Effector memory CD4-positive, alpha-beta T cell (primary cell): ENCODE measurements at places on chromosomes 2 and 18.

GRCh38 chr2:14994721-14995120 is 362.2 kb downstream of the LRATD1 start:
- no peaks in the 10 kb centered on the region for H3K36me3 ChIP-seq
- DNase-seq: no peak
- H3K4me3 ChIP-seq: no peak overlapping the region
- no peak overlapping the region for H3K27ac ChIP-seq

DNA sequence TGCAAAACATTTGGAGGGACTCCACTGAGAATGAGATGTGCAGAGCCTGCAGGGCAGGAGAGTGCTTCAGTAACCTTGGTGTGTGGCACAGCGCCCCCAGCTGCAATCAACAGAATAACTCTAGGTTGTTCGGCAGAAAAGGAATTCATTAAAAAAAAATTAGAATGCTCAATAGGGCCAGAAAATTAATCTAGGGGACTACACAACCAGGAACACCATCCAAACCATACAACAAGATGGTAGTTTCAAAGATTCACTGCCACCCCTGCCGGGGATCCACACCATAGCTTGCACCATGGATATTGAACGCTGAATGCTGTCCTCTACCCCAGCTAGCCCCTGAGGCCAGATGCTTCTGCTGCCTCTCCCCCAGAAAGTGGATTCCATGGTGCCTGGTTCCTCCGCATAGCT is 50.1 kb downstream of the THUMPD2 start:
- no peak for DNase-seq
- H3K4me3 ChIP-seq: no peak overlapping the region

GRCh38 chr2:182132605-182133004 is 147.0 kb downstream of the PPP1R1C start:
- no peak for DNase-seq
- no peaks in the 10 kb centered on the region for H3K36me3 ChIP-seq
- H3K27me3 ChIP-seq: no peaks in the 10 kb centered on the region

- H3K27ac ChIP-seq: no peak overlapping the region
- no peaks in the 10 kb centered on the region for H3K4me1 ChIP-seq
Observed at GRCh38 chr18:48787203-48788151, 163.3 kb downstream of the SMAD7 start.

DNA sequence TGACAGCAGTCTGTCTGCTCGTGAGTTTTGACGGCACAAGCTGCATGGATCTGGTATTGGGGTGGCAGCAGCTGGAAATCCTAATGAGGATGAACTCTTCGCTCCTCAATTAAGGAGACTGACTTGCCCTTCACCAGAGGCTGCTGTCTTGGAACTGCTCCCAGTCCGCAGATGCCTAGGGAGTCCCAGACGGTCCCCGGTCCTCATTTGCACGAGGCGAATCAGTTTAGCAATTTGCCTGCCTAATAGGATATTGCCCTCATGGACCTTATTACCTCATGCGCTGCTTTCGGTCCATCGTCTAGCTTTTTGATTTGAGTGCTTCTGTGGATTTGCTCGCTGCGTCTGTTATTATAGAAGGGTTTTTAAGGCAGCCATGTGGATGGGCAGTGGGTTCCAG is 40.6 kb downstream of the ASAP2 start:
- no peak overlapping the region for H3K4me3 ChIP-seq
- no peak for DNase-seq
- no peak overlapping the region for H3K27ac ChIP-seq
- no peaks in the 10 kb centered on the region for H3K36me3 ChIP-seq

- H3K36me3 ChIP-seq: peaks cover 58% of the 10 kb centered on the region
- H3K27me3 ChIP-seq: no peaks in the 10 kb centered on the region
- no peak for DNase-seq
- no peaks in the 10 kb centered on the region for H3K4me1 ChIP-seq
- no peak overlapping the region for H3K4me3 ChIP-seq
- no peak overlapping the region for H3K27ac ChIP-seq
Observed at GRCh38 chr2:216445501-216445900, 33.2 kb downstream of the SMARCAL1 start.

- H3K4me3 ChIP-seq: no peak overlapping the region
- H3K27me3 ChIP-seq: no peaks in the 10 kb centered on the region
- no peak for DNase-seq
- H3K36me3 ChIP-seq: no peaks in the 10 kb centered on the region
- no peaks in the 10 kb centered on the region for H3K4me1 ChIP-seq
Observed at GRCh38 chr2:215160081-215160480, 21.7 kb upstream of the ABCA12 start.

GRCh38 chr2:142545036-142545435 is 332.4 kb upstream of the KYNU start:
- no peaks in the 10 kb centered on the region for H3K36me3 ChIP-seq
- H3K4me3 ChIP-seq: no peak overlapping the region
- no peaks in the 10 kb centered on the region for H3K27me3 ChIP-seq
- no peak for DNase-seq
- H3K27ac ChIP-seq: no peak overlapping the region

GRCh38 chr2:17822445-17823117 is 6.3 kb downstream of the MSGN1 start:
- no peaks in the 10 kb centered on the region for H3K4me1 ChIP-seq
- H3K27ac ChIP-seq: no peak overlapping the region
- H3K4me3 ChIP-seq: no peak overlapping the region
- H3K36me3 ChIP-seq: no peaks in the 10 kb centered on the region

DNA sequence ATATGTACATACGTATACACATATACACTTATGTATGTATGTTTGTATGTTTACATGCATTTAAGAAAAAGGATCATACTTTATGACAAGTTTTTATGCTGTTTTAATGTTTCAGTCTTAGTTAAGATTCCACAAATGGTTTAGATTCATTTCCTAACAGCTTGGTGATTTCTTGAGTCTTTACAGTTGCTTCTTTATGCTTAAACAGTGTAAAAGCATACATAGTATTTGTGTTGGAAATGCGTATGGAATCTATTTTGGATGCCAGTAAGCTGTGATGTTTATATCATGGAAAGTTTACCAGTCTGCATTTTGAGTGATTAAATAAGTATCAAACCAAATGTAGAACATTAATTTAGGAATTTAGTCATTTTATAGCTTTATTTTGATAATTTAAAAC is 55.4 kb downstream of the AGFG1 start:
- H3K4me3 ChIP-seq: no peak overlapping the region
- peaks cover 33% of the 10 kb centered on the region for H3K36me3 ChIP-seq
- DNase-seq: no peak
- H3K4me1 ChIP-seq: no peaks in the 10 kb centered on the region
- no peaks in the 10 kb centered on the region for H3K27me3 ChIP-seq
- H3K27ac ChIP-seq: no peak overlapping the region

GRCh38 chr2:129775952-129776653 is 203.4 kb upstream of the RAB6C start:
- no peaks in the 10 kb centered on the region for H3K27me3 ChIP-seq
- H3K4me1 ChIP-seq: no peaks in the 10 kb centered on the region
- H3K4me3 ChIP-seq: no peak overlapping the region
- DNase-seq: no peak
- no peaks in the 10 kb centered on the region for H3K36me3 ChIP-seq
- H3K27ac ChIP-seq: no peak overlapping the region

- no peaks in the 10 kb centered on the region for H3K36me3 ChIP-seq
- H3K4me1 ChIP-seq: no peaks in the 10 kb centered on the region
- DNase-seq: no peak
- no peak overlapping the region for H3K27ac ChIP-seq
Observed at GRCh38 chr2:196873511-196873910, 53.0 kb downstream of the PGAP1 start.

GRCh38 chr2:122528958-122529705 is 773.7 kb downstream of the TSN start:
- H3K4me3 ChIP-seq: no peak overlapping the region
- no peaks in the 10 kb centered on the region for H3K4me1 ChIP-seq
- DNase-seq: no peak
- no peaks in the 10 kb centered on the region for H3K36me3 ChIP-seq
- H3K27me3 ChIP-seq: no peaks in the 10 kb centered on the region

- H3K27me3 ChIP-seq: no peaks in the 10 kb centered on the region
- no peaks in the 10 kb centered on the region for H3K36me3 ChIP-seq
- no peak for DNase-seq
- H3K4me1 ChIP-seq: no peaks in the 10 kb centered on the region
- no peak overlapping the region for H3K27ac ChIP-seq
Observed at GRCh38 chr2:60125611-60126426, 427.6 kb downstream of the BCL11A start.

DNA sequence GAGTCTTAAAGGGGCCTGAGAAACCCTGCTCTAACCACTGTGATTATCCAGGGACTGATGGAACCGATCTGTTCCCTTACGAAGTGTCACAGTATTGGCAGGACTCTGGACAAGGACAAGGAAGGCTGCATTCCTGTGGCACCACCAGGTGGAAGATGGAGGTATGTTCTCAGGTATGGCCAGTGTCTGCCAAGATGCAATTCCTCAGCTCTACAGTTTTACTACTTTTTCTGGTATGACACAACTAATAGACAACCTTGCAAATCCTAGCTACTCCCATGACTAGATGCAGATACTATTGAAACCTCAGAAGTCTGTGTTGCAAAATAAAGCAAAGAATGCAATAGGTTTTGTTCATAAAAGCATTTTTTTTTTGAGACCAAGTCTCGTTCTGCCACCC is 14.6 kb downstream of the RAB31 start:
- H3K27me3 ChIP-seq: no peaks in the 10 kb centered on the region
- no peaks in the 10 kb centered on the region for H3K4me1 ChIP-seq
- DNase-seq: no peak
- H3K36me3 ChIP-seq: no peaks in the 10 kb centered on the region

- H3K4me1 ChIP-seq: peaks cover 18% of the 10 kb centered on the region
- no peaks in the 10 kb centered on the region for H3K36me3 ChIP-seq
- H3K27ac ChIP-seq: no peak overlapping the region
- peak overlapping the region; percentile 6 for H3K4me3 ChIP-seq
Observed at GRCh38 chr2:24047703-24048033, 477 bp upstream of the WDCP start.
